ENCODE measurements at places on chromosomes 6 and 20.
A peak's percentile ranks its signal among the peaks of the same experiment; 100 is the strongest.

GRCh38 chr6:120875900-120876299 is 458.4 kb downstream of the TBC1D32 start:
- no peak for DNase-seq

GRCh38 chr6:44304282-44305199 is 8.6 kb downstream of the AARS2 start:
- DNase-seq, result peak; percentile 61

DNA sequence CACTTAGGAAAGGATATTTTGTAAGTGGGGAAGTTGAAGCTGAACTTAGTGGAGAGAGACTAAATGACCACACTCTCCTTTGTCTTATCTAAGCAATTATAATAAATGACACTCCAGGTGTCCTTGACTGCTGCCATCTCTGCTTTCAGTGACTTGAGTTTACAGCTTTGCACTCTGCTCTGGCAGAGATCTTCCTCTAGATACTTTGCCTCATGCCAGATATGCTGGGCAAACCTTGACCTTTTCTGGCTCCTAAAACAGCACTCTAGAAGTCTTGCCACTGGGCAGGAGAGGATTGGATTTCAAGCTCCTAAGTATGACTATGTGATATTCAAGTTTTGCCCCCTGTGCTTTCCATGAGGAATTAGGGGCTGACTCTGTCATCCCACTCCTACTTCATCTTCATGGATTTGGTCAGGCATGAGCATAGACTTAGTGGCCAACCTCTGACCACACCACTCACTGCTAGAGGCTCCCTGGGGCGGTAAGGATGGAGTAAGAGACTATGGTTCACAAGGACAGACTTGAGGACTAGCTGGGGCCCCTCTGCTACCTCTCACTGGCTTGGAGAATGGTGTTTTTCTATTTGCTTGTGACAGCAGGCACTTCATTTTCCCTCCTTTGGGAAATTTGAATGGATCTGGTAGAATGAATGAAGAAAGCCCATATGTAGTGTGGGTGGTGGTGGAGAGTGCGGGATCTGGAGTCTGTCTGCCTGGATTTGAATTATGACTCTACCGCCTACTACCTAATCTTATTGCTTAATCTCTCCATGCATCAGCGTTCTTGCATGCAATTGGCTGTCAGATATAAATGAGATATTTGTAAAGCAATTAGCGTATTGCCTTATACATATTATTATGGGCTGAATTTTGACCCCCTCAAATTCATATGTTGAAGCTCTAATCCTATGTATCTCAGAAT is 191.4 kb downstream of the REV3L start:
- peak; percentile 7 for DNase-seq

DNA sequence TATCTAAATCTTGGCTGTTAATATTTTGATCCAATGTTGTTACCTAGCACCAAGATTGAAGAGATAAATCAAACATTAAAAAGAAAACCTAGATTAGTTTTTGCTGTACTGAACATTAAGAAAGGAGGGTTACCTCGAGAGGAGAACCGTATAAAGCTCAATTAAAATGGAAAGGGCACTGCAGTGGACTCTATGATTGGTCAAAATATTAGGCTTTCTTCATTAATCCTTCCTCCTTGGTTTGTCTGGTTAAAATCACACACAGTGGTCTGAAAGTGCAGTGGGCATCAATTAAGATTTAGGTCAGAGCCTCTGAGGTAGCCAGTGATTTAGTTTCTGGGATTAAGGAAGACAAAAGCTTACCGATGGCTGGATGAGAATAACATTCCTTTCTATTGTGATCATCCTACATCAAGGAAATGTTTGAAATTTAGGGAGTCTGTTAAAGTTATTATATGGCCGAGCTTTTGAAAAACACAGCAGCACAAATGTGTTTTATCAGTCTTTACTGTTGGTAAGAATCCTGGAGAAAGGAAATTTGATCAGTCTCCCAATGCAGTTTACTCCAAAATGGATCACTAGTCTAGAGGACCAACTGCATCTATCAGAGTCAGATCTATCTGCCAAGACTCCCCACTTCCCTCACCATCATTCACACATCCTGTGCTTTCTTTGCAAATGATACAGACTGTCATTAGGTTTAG is 134.6 kb upstream of the NEDD9 start:
- DNase-seq, result no peak

DNA sequence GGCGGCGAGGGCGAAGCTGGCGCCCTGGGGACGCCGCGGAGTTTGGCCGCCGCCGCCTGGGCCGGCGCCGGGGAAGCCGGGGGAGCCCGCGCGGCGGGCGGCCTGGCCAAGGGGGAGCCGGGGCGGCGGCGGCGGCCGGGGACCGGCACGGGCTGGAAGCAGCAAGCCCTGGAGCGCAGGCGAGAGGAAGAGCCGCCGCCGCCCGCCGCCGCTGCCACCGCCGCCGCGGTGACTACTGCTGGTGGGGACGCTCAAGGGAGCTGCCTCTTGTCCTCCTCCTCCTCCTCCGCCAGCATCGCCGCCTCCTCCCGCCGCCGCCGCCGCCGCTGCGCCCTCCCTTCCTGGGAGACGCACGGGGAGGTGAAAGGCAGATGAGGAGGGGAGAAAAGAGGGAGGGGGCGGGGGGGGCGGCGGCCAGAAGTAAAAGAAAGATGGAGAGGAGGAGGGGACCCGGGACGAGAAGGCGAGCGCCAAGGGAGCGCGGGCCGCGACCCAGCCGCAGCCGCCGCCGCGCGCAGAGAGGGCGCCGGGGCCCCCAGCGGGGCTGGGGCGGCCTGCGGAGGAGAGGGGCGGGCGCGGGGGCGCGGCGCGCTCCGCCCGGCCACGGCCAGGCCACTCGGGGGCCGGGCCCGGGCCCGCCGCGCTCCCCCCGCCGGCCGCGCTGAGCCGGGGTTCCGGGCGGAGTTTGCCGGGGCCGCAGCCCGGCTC is 846 bp downstream of the PDE10A start:
- peak; percentile 52 for DNase-seq

DNA sequence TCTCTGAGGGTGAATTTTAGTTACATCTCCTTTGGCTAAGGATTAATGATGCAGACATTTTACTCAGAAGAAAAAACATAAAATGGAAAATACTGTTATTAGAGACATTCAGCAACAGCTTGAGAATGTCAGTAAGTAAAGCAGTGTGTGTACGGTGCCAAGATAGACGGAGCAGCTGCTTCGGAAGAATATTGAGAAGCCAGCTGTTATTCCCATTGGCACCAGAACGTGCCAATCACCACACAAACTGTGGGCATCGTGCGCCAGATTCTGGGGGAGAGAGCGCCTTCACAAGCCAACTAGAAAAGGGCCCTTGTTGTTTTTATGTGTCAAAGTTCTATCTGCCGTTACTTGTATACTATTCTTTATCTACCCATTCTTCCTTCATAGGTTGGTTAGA is 163.4 kb downstream of the MTFR2 start:
- DNase-seq, result no peak

GRCh38 chr6:14596410-14596809 is 478.8 kb downstream of the CD83 start:
- peak; percentile 99 for DNase-seq

All from choroid plexus epithelial cell (primary cell).